ENCODE measurements at places on chromosomes 2 and 18. TPM values are rescaled to one million over a fixed set of nuclear protein-coding genes. Genes with fewer than 3 reads are reported as not detected.

The IKZF2 gene
- 18.6 TPM for total RNA-seq

The CD8B gene
- not detected for total RNA-seq

The BMP10 gene
- not detected for total RNA-seq

The MSH6 gene
- 28.0 TPM for total RNA-seq

The ACVR1C gene
- total RNA-seq, result not detected

The PSMA8 gene
- not detected for total RNA-seq

The SATB2 gene
- 1.3 TPM for total RNA-seq

The C2orf92 gene
- not detected for total RNA-seq

The MYCN gene
- total RNA-seq, result 0.65 TPM

The ANKRD30B gene
- total RNA-seq, result not detected

The CCDC141 gene
- not detected for total RNA-seq

Data from cardiac atrium fibroblast (primary cell).